Lung (tissue), 17 donors: ENCODE measurements at places on chromosomes 4 and X.

GRCh38 chr4:113958766-113959538 lies 20.5 kb downstream of the ARSJ start:
- peak; percentile 89 for DNase-seq

GRCh38 chr4:36152735-36153134 lies 91.6 kb downstream of the ARAP2 start:
- peak; percentile 53 for DNase-seq

DNA sequence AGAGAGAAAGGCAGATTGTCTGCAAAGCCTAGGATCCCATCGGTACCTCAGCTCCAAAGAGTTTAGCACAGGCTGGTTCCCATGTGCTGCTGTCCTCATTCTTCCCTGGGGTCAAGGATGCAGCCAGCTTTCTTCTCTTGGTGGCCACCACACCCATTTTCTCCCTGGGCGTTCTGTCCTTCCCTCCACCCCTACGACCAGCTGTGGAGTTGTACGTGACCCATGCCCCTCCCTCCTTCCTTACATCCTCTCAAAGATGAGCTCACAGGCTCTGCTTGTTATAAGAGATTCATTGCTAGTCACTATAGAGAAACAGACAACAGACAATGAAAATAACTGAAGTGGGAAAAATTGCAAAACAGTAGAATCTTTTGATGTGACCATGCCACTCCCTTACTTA lies 74.0 kb upstream of the KLF3 start:
- no peak for DNase-seq

DNA sequence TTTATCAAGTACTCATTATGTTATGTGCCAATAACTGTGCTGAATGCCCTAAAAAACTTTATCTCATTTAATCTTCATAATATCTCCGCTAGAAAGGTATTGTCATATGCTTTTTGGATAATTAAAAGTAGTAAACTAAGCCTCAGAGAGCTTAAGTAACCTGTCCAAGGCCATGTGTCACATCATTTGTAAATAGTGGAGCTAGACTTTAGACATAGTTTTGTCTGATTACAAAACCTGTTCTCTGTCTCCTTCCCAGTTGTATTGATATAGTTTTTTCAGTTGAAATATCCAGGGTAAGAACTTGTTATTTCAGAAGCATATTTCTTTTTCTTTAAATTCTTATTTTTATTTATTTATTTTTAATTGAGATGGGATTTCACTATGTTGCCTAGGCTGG lies 66.7 kb downstream of the TENM3 start:
- no peak for DNase-seq

GRCh38 chr4:168388890-168389289 lies 70.3 kb upstream of the DDX60 start:
- DNase-seq = no peak

- DNase-seq = peak; percentile 24
Observed at GRCh38 chr4:113749178-113749577, 12.4 kb downstream of the CAMK2D start.

DNA sequence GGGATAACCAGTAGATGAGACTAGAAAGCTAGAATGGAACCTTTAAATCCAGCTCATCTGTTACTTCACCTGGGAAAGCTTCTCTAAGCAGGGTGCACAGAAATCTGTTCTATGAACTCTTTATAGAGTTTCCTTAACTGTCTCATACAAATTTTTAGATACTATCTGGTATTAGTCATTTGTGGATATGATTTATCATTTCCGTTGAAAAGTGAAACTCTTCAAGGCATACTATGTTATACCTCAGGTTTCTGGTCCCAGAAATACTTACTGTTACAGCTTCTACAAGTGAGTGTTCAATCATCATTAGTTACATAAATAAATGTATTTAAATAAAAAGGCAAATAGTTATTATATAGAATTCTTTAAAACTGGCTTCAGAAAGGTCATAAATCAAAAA lies 298.3 kb upstream of the AGA start:
- no peak for DNase-seq

DNA sequence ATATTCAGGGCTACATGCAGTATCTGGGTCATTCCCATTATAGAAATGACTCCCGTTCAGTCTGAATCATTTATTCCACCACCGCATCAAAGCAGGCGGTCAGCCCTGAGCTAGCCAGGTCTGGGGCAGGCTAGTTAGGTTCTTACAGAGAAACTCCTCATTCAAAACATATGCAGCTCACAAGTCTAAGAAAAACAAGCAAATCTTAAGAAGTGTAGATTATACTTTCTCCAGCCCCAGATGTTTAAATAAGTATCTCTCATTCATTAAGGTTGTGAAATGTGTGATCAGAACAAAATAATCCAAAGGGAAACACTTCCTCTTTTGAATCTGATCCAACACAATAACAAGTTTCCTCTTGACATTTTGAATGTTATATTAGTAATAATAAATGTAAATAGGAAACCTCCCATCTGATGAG lies 441.9 kb downstream of the INPP4B start:
- DNase-seq = peak; percentile 18

DNA sequence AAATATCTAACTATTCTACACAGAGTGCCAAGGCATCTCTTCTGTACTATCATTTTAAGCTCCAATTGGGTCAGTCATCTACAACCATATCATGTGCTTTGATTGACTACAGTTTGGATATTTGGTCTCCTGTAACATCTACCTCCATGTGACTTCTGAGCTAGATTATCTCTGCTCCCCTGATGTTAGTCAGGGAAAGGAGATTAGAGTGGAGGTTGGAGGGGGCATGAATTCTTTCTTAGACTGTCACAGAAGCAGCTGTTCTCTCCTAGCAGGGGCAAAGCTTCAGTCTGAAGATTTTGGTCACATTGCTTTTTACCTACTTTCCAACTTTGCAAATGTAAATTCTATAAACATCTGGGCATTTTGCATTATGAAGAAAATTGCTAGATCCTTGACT lies 62.6 kb upstream of the C4orf54 start:
- no peak for DNase-seq

- DNase-seq = no peak
Observed at GRCh38 chr4:16670727-16671126, 227.7 kb downstream of the LDB2 start.

GRCh38 chrX:36543499-36543898 lies 464.7 kb upstream of the FAM47C start:
- DNase-seq = no peak

GRCh38 chr4:166324321-166324720 lies 451.3 kb downstream of the TLL1 start:
- DNase-seq = no peak

DNA sequence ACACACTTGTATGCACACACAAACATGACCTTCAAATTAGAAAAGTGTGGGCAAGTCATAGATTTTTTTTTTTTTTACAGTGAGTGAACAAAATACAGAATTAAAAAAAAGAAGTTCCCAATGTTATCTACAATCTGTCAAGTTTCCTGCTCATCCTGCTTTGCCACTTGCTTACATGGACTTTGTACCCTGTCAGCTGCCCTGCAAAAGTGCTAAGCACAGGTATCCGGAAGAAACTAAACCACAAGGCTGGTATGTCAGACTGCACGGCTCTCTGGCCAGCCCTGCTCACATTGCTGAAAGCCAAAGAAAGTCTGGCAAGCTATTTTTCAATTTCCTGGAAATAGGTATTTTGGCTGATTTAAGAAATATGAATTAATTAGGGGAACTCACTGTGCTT lies 38.9 kb upstream of the BCLAF3 start:
- peak; percentile 21 for DNase-seq

- DNase-seq = peak; percentile 94
Observed at GRCh38 chr4:120447774-120448173, 381.1 kb upstream of the MAD2L1 start.

DNA sequence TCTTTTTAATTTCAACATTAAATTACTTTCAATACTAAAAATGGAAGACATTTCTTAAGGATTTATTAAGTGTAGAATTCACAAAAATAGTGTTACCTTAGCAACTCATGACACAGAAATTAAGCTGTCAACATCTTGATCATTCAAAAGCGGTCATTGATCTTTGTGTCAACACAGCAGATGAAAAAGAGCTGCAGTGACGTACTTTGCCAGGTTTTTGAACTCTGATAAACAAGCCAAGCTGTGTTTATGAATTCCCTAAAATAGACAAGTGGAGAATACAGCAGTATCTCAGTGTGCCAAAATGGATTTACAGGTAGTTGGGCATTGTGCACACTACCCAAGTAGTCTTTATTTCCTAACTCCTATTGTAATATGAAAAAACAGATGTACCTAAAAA lies 1141.8 kb upstream of the PCDH7 start:
- DNase-seq = peak; percentile 7

- peak; percentile 47 for DNase-seq
Observed at GRCh38 chr4:99808260-99808857, 8.3 kb upstream of the DAPP1 start.

DNA sequence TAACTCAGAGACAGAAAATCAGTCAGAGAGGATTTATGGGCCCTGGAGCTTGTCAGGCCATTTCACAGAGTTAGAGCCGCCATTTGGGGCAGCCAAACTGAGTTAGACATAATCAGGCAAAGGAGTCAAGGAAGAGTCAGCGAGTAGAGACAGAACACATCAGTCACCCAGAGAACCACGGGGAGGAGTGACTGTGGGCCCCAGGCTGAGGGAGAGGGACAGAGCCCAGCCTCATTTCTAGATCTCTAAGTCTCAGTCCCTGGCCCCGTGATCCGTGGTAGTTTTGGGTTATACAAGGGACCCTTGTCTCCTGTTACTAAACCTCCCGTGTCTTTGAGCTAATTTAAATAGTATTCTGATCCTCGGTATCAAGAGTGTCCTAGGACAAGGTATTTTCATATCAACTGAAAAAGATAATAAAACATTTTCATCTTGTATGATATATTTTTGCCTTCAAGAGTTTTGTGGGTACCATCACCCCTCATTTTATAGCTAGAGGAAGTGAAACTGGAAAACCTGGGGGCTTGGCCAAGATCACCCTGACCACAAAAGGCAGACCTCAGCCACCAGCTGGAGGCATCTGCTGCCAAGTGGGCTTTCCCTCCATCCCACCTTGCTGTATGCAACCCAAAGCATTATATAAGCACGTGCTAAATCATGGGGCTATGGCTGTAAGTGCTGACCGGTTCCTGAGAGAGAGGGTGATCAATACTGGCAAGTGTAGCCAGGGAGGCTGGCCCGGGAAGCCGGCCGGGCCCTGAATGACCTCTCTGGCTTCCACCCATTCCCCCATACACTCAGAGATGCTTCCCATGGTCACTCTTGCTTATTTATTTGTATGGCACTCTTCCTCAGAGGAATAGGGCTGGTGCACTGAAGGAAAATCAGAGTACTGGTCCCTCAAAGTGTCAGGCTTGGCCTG lies 204.1 kb downstream of the BCOR start:
- DNase-seq = no peak

- DNase-seq = peak; percentile 68
Observed at GRCh38 chr4:94595880-94596483, 144.2 kb downstream of the PDLIM5 start.

GRCh38 chr4:1356181-1356998 lies 9.4 kb downstream of the UVSSA start:
- DNase-seq = peak; percentile 45

GRCh38 chr4:3317011-3317655 lies 24.3 kb downstream of the RGS12 start:
- DNase-seq = no peak

- DNase-seq = no peak
Observed at GRCh38 chrX:9878146-9878820, 88.9 kb upstream of the CLDN34 start.

GRCh38 chr4:36255577-36255976 lies 11.3 kb upstream of the ARAP2 start:
- no peak for DNase-seq

DNA sequence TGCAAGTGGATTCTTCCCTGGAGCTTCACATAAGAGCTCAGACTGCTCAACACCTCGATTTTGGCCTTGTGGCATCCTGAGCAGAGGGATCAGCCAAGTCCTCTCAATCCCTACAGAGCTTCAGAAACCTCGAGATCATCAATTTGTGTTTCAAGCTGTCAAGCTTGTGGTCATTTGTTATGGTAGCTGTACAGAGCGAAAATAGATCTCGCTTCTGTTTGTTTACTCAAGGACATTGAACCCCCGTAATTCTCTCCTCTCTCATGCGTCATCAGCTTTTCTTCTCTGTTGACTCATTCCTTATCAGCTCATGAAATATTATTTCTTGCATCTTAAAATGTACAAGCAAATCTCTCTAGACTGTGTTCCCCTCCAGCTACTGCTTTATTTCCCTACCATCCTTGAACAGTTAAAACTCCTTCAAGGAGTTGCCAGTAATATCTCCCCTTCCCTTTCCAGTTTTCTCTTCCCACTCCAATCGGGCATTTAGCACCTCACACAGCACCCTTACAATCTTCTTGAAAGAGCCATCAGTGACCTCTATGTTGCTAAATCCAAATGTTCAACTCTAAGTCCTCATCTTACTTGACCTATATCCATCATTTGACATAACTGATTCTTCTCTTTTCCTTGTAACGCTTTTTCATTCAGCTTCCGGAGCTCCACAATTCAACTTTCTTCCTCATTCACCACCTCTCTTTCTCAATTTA lies 106.2 kb upstream of the FAT1 start:
- DNase-seq = no peak
